ENCODE measurements at places on chromosomes 7 and 10.

DNA sequence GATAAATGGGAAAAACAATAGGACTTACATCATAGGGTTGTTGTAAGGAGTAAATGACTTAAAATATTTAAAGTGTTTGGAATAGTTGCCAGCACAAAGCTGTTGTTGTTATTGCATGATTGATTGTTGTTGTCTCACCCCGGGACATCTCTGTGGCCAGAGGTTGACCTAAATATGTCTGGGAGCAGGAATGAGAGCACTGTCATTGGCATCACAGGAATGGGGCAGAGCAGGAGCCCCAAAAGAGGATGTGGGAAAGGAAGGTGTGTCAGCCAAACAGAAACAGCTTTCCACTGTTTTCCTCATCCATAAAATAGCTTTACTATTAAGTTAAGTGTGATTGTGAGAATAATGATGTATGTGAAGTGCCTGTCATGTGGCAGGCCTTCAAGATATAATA, 121.6 kb downstream of the TMEM168 start:
- no peak for DNase-seq

DNA sequence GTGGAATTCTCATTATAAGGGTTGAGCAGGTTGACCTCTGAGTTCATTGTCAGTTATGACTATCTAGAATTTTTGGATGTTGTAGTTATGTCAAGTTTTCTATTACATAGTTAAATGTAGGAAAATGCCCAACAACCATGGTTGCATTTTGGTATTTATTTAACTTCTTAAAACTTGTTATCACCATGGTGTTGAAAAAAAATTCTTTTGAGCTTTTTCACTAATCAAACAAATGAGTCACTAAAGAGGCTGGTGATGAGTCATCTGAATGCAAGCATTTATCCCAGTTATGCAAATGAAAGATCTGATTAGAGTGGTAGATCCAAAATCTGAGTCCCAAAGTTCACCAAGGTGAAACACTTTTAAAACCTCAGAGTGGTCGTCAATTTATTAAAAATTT, 624.7 kb upstream of the IGFBP3 start:
- no peak for DNase-seq

DNA sequence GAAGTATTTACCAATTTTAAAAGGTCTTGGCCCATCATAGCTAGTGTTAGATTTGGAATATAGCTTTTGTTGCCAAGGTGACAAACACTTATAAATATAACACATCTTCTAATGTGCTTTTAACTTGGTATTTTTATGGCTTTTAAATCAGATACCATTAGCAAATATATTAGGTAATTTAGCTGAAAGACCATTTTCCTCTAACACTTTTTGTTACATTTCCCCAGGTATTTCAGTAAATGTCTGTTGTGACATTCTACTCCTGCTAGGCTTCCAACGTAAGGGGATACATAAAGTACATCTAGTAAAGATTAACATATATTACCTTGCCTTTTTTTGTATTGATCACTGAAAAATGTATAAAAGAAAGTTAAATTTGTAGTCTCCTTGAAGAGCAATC, 75.0 kb upstream of the SEM1 start:
- no peak for DNase-seq

DNA sequence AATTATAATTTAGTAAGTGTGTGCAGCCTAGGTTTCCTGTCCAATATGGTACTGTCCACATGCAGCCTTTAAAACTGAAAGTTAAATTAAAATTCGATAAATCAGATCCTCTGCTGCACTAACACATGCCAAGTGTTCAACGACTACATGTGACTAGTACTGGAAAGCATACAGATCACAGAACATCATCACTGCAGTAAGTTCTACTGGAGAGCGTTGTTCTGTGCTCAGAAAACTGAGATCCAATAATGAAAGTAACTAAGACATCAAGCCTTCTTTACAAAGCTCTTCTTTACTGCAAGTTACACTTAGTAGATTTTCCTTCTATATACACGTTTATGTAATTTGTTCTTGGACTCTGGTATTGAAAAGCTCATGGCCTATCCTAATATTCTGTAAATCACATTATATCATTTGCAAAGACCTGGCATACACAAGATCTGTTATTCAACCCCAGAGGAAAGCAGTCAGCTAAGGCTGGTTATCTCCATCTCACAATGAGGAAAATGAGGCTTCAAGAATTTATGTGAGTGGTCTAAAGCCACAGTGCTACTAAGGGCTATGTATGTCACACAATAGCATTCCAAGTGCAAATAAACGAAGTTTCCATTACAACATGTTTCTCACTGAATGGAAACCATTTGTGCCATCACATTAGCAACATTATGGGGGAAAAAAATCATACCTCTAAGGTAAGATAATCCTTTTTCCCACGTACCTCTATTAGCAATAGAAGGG, 77.6 kb downstream of the VPS41 start:
- no peak for DNase-seq

GRCh38 chr7:64045301-64046040, at the start of gene ZNF727:
Gene ZNF727 (plus strand): TSS chr7:64045434. CDS start chr7:64045622, 188 bp downstream.
- no peak for DNase-seq

GRCh38 chr7:144524271-144524670, 120.8 kb upstream of the NOBOX start:
- no peak for DNase-seq

DNA sequence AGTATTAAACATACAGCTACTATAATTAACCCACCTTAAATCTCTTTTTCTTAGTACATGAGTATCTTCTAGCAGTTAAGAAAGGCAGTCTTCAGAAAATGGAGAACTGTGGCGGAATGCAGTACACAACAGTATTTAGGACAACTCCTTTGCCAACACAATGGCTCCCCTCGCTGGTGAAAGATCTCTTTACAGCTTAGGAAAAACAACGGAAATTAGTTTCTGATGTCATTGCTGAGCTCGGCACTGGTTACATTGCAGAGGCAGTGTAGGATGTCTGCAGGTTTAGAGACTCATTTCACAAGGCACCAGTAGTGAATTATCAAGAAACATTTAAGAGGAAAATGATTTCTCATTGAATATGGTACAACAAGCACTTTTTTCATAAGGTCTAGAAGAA, 43.4 kb downstream of the GLRX3 start:
- DNase-seq, result peak; percentile 16

DNA sequence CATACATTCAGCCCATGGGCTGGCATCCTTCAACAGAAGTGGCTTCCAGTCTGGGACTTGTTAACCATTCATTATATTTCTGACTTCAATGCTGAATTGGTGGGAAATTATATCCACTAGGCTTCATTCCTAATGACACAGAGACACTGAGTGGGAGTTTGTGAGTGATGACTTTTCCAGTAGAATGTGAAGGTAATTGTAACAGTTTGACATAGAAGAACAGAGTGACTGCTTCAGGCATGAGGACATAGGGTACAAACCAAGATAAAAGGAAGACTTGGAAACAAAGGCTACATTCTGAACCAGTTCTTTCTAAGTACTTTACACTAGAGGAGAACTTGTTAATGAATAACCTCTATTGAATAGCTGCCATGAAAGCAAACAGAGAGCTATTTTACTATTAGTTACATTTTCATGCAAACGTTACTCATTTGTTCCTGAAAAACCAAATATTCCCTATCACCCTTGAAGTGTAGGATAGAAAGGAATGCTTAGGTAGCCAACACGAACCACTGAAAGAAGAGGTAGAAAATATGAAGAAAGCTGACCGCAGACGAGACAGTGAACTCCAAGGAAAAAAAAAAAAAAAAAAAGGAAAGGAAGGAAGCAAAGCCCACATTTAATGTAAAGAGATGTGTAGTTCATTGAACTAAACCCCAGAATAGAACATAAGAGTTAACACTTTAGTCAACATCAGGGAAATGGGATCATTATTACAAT, 237.0 kb upstream of the SEMA3C start:
- no peak for DNase-seq

All from stimulated activated CD4-positive, alpha-beta T cell treated with anti-CD3 and anti-CD28 coated beads, TNF-alpha, amount 100 ng/mL, for 48 hours (primary cell).